Parietal lobe (tissue), 2 donors: ENCODE measurements at places on chromosomes 11 and 22. TPM values are rescaled to one million over a fixed set of nuclear protein-coding genes. Genes with fewer than 3 reads are reported as not detected.

The LRP5 gene
- total RNA-seq: 25.4 TPM

The DBX1 gene
- total RNA-seq: not detected

The LDHAL6A gene
- 0.94 TPM for total RNA-seq

The UBASH3B gene
- 25.7 TPM for total RNA-seq

The MYRF gene
- 2.8 TPM for total RNA-seq

The UPB1 gene
- 0.94 TPM for total RNA-seq

The GGT5 gene
- 1.3 TPM for total RNA-seq

The RPS6KA4 gene
- total RNA-seq: 13.1 TPM
